ENCODE measurements at places on chromosomes 13 and 19. TPM values are rescaled to one million over a fixed set of nuclear protein-coding genes. Genes with fewer than 3 reads are reported as not detected.

The SLC25A41 gene
- 0.21 TPM for total RNA-seq

The EFNA2 gene
- total RNA-seq: not detected

The KCNJ14 gene
- 4.5 TPM for total RNA-seq

The DAND5 gene
- not detected for total RNA-seq

The LMTK3 gene
- 3.6 TPM for total RNA-seq

The NLRP11 gene
- total RNA-seq: not detected

The ATP8A2 gene
- under 0.01 TPM for total RNA-seq
